ENCODE measurements at places on chromosomes 6 and 20.

- DNase-seq = no peak
These were observed 8.3 kb downstream of the ELOVL2 start for GRCh38 chr6:11035616-11036350.

- no peak for DNase-seq
These were observed 448.6 kb downstream of the PHF3 start for GRCh38 chr6:64084185-64084663.

DNA sequence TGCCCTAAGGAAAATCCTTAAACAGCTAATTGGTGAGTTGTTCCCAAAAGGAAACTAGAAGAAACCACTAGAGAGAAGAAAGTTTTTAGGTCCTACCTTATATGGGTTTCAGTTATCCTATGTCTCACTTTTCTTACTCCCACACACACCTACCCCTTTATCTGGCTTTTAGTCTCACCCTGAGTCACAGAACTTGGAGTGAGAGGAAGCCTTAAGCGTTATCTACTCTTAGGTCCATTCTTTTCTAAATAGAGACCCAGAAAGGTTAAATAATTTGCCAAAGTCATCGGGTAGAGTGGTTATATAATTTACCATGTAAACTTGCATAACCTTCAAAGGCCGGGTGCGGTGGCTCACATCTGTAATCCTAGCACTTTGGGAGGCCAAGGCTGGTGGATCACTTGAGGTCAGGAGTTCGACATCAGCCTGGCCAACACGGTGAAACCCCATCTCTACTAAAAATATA is 4.3 kb upstream of the RPP21 start:
- DNase-seq = no peak

GRCh38 chr6:115064680-115065079 is 721.9 kb upstream of the HS3ST5 start:
- no peak for DNase-seq

DNA sequence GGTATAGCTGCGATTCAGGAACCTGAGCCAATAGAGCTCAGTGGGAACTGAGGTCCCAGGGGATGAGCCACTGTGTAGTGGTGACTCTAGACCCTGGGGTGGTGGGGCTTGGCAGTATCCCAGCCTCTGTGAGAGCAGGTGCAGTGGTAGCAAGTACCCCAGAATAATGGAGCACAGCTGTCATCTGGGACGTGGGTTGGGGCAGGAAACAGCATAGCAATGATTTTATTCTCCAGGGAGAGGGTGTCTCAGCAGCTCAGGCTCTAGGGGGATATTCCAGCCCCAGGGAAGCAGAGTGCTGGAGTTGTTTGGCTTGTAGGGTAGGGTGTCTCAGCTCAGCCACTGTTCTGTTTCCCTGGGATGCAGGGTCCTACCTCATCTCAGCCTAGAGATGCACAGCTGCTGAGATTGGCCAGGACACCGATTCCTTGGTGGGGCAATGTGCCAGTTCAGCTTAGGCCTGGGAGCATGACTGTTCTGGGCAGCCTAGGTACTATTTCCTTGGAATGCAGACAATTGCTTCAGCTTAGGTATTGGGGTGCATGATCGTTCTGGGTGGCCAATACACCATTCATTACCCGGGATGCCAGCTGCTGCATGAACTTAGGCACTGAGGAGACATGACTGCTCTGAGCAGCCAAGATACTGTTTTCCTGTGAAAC is 34.0 kb upstream of the NUP153 start:
- peak; percentile 79 for DNase-seq

- no peak for DNase-seq
These were observed 37.7 kb downstream of the KCNQ2 start for GRCh38 chr20:63434599-63435378.

DNA sequence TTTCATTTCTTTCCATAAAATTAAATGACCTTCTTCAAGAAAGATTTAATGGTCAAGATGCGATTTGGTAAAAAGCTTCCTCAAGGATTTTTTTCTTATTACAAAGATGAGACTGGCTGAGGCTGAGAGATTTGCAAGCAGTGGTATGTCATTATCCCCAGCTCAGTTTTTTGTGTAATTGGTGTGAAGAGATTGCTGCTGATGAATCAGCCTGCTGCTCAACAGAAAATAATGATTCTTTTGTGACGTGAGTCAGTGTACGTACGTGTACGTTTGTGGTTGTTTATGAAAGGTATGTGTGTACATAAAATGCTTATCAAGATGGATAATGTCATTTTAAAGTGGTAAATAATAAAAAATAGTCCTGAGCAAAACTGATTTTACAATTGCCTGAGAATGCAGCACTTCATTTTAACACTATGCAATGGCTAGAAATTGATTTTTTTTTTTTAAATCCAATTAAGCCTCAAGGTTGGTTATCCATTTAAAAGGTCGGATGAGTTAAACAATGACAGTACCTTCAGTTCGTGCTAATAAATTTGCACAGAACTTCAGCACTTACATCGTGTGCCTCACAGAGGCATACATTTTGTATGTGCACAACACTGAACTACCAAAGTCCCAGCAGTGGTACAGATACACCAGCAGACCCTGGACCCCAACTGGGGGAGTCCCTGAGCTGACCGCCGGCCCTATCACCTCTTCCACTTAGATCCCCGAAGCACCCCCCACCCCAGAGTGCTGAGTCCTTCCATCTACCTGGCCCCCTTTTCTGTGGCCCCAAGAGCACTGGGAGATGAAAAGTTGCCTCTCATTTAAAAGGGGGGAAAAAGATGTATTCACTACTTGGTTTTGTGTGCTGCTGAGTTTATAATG is 9.7 kb upstream of the NPEPL1 start:
- no peak for DNase-seq

GRCh38 chr6:102387326-102388033 is 994.0 kb downstream of the GRIK2 start:
- no peak for DNase-seq

DNA sequence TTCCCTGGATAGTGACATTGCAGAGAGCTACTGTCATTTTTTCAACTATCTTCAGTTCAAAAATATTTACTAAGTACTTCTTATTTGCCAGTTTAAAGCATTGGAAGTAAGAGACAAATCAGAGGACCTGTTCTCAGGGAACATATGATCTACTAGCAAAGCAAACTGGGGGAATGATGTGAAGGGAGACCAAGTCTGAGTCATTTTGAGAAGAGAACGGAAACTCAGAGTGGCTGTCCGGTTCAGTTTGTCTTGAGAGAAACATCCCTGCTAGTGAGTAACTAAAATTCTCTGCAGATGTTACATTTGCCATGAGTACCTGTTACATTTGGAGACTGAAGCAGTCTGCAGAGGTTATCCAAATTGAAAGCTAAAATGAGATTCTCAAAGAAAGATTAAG is 118.3 kb downstream of the KCNQ5 start:
- no peak for DNase-seq

DNA sequence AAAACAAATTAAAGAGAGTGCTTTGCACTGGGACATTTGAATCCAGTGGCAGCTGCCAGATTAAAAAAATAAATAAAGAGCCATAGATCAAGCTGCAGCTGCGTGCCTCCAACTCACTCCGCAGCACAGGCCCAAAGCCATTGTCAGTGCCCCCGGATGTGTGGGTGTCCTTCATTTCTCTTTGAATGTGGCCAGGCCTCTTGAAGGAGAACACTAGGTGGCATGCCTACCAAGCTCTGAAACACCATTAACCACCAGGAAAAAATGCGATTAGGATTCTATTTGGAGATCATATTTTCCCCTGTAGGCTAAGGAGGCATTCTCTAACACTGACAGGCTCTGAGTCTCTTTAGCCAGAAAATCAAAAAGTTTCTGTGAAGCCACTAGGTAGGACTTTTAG is 549.8 kb downstream of the PRKN start:
- no peak for DNase-seq

DNA sequence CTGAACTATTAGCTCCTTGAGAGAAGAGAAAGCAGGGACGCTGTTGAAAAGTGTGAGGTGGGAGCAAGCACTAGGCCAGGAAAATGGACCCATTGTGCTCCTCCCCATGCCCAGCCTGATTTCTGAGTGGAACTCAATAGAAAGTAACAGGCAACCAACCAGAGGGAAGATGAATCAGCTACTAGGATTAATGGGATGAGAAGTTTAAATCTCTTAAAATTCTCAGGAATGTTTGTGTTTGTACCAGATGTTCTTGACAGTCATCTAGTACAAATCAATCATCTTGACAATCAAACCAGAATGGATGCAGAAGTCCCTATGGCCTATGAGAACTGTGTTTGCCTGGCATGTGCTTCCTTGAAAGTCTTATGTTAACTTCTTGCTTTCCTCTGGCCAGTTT is 48.9 kb downstream of the HDDC2 start:
- no peak for DNase-seq

GRCh38 chr6:19501737-19502245 is 335.4 kb upstream of the ID4 start:
- DNase-seq = no peak

DNA sequence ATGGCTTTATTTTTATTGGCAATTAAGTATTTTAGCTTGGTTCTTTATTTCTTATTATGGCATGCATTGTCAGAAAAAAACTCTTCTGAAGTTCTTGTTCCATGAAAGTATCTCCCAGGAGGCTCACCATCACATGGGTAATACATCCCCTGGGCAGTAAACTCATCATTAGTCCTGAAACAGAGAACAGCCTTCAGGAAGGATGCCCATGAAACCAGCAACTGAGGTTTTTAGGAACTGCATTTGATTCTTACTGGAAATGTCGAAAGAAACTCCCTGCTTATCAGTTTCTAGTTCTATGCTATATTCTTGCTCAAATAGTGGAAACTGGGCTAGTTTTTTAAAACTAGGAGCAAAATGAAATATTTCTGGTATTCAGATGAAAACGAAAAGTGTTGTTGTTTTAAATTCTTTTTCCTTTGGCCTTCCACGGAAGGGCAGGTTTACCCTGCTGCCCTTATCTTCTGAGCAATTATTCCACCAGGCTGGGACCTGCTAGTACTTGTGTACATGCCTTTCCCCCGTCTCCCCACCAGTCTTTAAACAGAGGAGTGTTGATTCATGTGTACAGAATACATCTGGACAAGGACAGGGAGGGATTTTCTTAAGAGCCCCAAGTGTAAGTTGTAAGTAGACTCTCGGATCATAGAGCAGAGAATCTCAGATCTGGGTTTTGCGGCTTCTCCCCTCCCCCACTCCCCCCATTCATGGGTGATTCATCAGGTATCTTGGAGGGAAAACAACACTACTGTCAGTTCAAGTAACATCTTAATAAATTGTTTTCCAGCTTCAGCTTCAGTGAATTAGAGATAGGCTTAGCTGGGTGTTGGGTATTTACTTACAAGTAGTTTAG is 81.5 kb downstream of the RTN4IP1 start:
- DNase-seq = no peak

GRCh38 chr20:59737816-59738215 is 133.5 kb downstream of the PHACTR3 start:
- DNase-seq = no peak

GRCh38 chr6:17280138-17280537 is 1.0 kb upstream of the RBM24 start:
- DNase-seq = no peak

GRCh38 chr6:150770637-150771036 is 94.9 kb upstream of the MTHFD1L start:
- DNase-seq = no peak

- DNase-seq = no peak
These were observed 474 bp downstream of the RBM38 start for GRCh38 chr20:57391439-57392301.

DNA sequence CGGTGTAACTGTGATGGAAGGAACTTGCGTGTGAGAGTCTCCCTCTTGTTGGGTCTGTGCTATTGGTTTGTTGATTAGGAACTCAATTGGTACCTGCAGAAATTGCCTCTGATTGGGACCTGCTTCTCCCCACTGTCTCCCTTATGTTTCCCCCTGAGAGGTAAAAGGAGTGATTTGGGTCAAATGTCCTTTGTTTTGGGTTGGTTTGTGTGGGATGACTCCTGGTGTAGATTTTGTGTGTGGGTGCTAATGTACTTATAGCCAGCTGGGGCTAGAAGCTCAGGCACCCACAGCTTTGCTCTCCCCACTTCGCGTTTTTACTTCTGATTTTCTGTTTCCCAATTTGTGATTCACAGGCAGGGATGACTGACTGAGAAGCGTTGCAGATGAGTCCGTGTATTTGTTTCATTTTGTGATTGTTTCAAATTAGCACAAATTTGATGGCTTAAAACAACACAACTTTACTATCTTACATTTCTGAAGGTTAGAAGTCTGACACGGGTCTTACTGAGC is 79.1 kb downstream of the UTRN start:
- no peak for DNase-seq

Data from NCI-H1436 treated with DMSO at 0.1 percent for 48 hours (cell line).